ENCODE measurements at places on chromosomes 7 and 10.

DNA sequence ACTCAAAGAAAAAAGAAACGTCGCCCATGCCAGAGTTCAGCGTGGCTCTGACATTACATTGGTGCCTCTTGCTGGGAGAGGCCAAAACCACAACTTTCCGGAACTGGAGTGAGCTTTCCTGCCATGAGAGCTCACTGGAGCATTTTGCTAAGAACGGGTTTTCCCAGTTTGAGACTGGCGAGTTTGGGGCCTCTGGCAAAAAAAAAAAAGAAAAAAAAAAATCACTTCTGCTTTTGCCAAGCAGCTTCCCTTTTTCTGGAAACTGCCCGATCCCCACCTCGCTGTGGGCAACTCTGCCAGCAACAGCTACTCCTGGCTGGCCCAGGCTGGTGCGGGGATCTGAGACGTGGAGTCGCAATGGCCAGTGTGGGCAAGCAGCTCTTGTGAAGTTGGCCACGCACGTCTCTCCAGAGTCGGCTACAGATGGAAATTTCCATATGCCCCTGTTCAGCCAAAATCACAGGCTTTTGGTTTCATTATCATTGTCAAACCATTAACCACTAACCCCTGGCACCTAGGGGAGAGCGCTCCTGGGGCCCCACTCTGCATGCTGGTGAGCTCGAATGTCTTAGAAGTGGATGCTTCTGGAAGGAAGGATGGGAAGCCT lies 25.7 kb downstream of the PRKAG2 start:
- peak; percentile 15 for DNase-seq

DNA sequence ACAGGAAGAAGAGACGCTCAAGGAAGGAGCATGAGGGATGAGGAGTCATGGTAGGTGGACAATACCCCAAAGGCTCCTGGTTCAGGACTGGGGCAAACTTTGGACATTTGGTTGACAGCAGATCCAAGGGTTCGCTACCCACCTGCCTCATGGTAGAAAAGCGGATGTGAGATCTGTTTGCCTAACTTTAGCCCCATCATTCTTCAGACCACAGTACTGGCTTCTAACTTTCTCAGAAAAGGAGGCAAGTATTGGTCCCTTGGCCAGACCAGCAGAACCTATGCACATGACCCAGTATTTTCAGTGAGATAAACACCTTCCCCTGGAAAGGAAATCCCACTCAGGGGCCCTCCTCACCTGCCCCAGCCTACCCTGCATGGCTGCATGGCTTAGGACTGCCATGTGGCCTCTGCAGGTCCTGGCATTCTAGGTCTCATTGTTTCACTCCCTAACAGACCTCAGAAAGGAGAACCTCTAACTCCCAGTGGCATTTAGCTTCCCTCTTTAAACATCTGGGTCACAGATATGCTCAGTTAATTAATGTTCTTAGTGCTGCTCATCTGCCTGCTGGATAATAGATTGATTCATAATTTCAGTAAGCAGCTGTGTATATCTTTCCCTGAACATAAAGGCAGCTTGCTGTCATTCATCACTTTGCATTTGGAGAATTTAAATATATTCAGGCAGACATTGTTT lies 574.1 kb downstream of the GALNT17 start:
- no peak for DNase-seq

- DNase-seq = no peak
Observed at GRCh38 chr7:51308696-51309095, 7.9 kb downstream of the COBL start.

DNA sequence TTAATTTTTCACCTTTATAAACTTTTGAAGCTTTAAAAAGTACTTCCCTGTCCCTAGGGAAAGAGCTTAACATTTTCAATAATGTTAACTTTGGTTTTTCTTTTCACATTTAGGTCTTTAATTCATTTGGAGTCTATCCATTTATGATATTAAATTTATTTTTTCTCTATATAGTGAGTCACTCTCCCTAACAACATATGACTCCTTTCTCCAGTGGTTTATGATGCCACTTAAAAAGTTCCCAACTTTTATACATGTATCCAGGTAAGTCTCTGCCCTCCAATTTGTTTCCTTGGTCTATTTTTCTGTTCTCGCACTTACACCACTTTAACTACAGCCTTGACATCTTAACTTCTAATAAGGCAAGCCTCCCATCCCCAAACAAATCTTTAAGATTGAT lies 3.5 kb downstream of the CACUL1 start:
- DNase-seq = no peak

DNA sequence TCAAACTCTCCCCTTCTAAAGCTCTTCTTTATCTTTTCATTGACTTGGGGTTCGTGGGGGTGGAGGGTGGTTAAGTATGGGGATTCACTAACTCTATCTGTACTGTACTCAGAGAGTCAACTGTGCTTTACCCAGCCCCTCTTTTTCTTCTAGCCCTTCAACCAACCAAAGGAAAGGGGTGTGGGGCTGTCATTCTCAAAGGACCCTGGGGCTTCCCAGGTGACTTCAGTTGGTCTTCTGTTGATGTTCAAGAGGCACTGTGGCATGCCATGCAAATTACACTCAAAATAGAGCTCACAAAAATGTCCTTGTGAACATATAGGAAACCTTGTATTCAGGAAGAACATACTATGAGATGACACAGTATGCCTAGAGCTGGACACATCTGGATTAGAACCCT lies 16.9 kb upstream of the RHOBTB1 start:
- DNase-seq = no peak

DNA sequence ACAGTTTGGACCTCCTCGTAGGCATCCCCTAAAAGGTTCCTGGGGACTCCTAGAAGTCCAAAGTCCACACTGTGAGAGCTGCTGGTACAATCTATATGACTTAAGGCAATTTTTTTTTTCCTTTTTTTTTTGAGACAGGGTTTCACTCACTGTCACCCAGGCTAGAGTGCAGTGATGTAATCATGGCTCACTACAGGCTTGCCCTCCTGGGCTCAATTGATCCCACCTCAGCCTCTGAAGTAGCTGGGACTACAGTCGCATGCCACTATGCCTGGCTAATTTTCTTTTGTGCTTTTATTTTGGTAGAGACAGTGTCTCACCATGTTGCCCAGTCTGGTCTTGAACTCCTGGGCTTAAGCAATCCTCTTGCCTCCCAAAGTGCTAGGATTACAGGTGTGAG lies 4.6 kb upstream of the SPOCK2 start:
- DNase-seq = no peak

DNA sequence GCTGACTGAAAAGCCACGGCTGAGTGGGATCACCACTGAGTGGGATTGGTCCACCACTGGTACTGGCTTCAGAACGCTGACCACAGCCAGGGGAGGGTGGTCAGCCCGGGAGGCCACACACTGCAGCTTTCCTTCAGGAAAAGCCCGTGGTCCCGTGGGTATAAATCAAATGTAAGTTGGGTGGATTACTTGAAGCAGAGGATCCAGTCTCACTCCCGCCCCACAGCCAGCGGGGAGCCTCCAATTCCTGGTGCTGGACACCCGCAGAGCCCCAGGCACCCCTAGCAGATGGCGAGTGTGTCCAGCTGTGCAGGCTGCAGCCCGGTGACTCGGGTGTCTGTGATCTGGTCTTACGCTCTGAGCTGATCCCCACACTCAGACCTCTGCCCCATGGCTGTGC lies 231.1 kb upstream of the ZNF32 start:
- no peak for DNase-seq

DNA sequence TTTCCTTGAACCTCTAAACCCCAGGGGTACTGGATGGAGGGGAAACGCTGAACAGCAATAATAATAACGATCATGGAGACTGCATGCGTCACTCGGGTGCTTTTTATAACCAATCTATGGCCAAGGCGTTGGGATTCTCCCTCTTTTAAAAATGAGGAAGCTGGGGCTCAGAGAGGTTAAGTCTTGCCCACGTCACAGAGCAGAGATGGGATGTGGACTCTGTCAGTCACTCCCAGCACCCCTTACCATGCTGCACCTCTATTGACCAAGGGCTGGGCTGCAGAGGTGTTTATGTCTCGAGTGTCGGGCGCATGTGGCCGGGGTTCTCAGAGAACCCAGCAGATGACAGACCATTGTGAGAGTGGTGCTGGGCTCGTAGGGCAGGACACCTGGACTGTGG lies 129.9 kb downstream of the CDH23 start:
- no peak for DNase-seq

DNA sequence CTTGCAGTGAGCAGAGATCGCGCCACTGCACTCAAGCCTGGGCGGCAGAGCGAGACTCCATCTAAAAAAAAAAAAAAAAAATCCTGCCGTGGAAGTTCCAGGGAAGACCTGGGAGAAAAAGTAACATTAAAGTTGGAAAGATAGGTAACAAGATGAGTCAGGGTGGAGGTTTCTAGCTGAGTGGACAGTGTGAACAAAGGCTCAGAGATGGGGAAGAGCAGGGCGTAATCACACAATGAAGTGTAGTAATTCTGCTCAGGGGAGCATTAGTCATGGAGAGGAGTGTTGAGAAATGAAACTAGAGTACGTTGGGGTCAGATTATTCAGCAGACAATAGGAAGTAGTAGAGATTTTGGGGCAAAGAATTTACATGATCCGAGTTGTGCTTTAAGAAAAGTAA lies 21.6 kb upstream of the WASL start:
- DNase-seq = no peak

GRCh38 chr10:12350167-12350872 lies 973 bp downstream of the CAMK1D start:
- peak; percentile 68 for DNase-seq

GRCh38 chr7:38374507-38374906 lies 101.1 kb upstream of the TARP start:
- DNase-seq = peak; percentile 38

- DNase-seq = no peak
Observed at GRCh38 chr7:74718336-74718735, 55.5 kb upstream of the NCF1 start.

DNA sequence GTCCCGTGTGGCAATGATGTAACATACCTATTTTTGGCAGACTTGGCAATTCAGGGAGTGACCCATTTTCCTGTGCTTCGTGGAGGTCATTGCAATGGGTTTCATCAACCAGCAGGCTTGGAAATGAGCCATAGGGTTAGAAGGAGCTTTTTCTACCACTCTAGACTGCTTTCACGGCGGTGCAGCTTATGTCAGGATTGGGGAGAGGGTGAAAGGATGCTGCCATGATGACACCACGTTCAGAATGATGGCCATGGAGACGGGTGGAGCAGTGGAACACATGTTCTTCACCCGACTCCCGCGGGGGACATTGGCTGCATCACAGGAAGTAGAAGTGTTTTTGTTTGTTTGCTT lies 220.2 kb downstream of the EMX2 start:
- DNase-seq = no peak

DNA sequence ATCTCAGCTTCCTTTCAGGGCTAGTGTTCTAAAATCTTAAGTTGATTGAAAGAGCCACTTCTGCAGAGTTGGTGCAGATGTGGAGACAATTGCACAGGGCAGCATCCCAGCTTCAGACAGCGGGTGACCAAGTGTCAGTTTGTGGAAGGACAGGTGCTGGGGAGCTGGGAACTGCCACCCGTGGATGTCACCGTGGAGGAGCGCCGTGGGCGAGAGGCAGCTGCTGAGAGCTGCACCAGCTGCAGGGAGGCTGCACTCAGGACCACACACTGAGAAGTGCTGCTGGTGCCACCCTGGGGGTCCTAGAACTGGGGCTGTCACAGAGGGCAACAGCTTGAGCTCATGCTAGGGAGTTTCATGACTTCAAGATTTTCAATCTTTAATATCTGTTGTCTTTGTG lies 543.0 kb upstream of the FZD8 start:
- DNase-seq = no peak

DNA sequence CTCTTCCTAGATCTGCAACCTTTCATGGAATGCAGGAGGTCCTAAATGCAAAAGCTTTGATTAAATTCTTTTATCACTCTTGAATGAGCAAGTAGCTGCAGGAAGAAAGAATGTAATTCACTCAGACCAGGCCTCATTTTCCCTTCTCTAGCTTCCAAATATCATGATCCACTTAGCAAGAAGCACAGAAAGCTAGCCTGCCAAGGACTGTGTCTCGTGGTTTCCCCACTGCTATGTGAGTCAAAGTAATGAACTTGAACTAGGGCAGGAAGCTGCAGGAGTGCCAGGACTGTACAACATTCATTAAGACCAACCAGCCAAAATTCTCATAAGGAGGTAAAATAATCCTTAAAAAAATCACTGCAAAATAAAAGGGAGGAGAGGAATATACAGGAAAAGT lies 379.2 kb downstream of the CALN1 start:
- no peak for DNase-seq

GRCh38 chr10:130198651-130199050 lies 62.5 kb downstream of the GLRX3 start:
- no peak for DNase-seq

- DNase-seq = no peak
Observed at GRCh38 chr7:826230-826917, 5.9 kb upstream of the SUN1 start.

DNA sequence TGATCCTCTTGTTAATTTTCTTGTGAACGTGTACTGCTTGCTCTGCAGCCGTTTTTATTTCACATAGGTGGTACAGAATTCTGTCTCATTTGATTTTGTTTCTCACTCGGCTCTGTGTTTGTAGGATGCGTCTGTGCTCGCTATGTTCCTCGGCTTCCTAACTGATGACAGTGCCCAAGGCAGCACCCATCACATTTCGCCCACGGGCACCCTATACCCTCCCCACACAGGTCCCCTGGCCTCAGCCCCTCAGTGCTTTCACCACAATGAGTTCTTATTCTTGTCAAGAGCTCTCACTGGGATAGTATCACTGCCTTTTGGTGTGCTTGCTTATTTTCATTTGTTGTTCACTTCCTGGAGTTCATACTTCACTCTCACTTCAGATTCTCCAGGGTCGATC lies 28.1 kb downstream of the UCMA start:
- DNase-seq = no peak

- peak; percentile 58 for DNase-seq
Observed at GRCh38 chr7:149883452-149883861, 9.7 kb downstream of the ATP6V0E2 start.

DNA sequence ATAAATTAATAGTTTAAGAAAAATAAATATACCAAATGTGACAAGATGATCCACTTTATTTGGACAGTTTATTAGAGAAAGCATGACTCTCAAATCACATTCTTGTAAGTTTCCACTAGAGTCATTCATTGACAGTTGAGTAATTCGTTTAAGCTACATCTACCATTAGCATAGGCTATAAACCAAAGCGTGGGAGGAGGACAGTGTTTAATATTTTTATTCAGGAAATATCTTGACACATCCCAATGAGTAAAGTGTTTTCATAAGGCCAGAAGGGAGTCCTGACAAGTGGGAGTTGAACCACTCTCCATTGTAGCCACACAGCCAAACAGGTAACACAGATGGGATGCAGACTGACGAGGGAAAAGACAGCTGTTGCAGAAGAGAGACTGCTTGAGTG lies 386.5 kb upstream of the SEMA3D start:
- no peak for DNase-seq

DNA sequence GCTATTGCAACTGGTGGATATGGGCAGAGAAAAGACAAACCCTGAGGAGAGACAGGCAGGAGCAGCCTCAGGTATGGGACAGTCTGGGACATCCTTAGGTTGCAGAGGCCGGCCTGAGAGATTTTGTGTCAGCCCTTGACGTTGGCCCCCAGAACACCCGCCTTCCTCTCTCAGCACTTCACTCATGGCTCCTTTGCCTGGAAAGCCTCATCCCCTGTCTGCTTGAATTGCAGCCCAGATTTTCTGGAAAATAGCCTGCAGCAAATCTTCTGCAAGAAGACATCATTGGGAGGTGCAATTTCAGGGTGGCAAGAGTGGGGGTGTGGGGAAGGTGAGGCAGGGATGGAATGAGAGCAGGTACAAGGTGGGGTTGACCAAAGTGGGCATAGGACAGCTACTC lies 2.2 kb upstream of the FRMD4A start:
- no peak for DNase-seq

- DNase-seq = no peak
Observed at GRCh38 chr7:158613481-158613880, 25.9 kb upstream of the PTPRN2 start.

- DNase-seq = no peak
Observed at GRCh38 chr10:112953174-112954159, 3.4 kb downstream of the TCF7L2 start.

- no peak for DNase-seq
Observed at GRCh38 chr10:124385627-124386185, 33.0 kb downstream of the OAT start.

Data from naive thymus-derived CD4-positive, alpha-beta T cell (primary cell).